ENCODE measurements at places on chromosomes 4 and X. TPM values are rescaled to one million over a fixed set of nuclear protein-coding genes. Genes with fewer than 3 reads are reported as not detected.

Gene ELOVL6
- 9.4 TPM for total RNA-seq

Gene AFP
- total RNA-seq: 0.55 TPM

Gene SPANXA1
- 0.28 TPM for total RNA-seq

Gene TMSB15C
- total RNA-seq: 3.3 TPM

Gene GYPB
- total RNA-seq: not detected

Gene ANXA10
- 25.3 TPM for total RNA-seq

Gene ING2
- total RNA-seq: 4.1 TPM

Gene TLR6
- 1.4 TPM for total RNA-seq

Gene LRP2BP
- total RNA-seq: 0.55 TPM

Gene SUPT20HL1
- total RNA-seq: 0.14 TPM

Gene COL4A5
- 102 TPM for total RNA-seq

Gene FOXR2
- not detected for total RNA-seq

Gene TSPAN7
- total RNA-seq: not detected

Gene HSFX3
- not detected for total RNA-seq
